ENCODE measurements at places on chromosomes 12 and 14. TPM values are rescaled to one million over a fixed set of nuclear protein-coding genes. Genes with fewer than 3 reads are reported as not detected.

DNAJC22 gene
- total RNA-seq = 0.51 TPM

STX2 gene
- total RNA-seq = 22.9 TPM

CFAP251 gene
- total RNA-seq = 4.2 TPM

CLEC7A gene
- total RNA-seq = 0.26 TPM

ZNF219 gene
- 4.2 TPM for total RNA-seq

TDG gene
- total RNA-seq = 21.6 TPM

All from dermis microvascular lymphatic vessel endothelial cell (primary cell).